ENCODE measurements at places on chromosomes 6 and 20. TPM values are rescaled to one million over a fixed set of nuclear protein-coding genes. Genes with fewer than 3 reads are reported as not detected.

DNA sequence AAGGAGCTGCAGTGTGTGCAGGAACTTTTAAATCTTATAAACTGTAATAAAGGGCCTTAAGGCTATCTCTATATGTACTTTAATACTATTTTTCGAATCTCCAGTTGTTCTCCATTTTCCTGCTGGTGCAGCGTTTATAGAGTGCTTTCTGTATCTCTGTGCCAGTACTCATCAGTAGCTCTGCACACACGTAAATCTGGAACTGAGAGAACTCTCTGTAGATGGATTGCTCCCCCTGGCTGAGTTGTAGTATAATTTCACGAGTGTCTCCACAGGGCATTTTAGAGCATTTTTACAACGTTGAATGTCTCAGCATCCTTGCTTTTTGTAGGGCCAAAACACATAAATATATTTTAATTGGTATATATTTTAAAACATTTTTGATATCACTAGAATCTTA is 256.5 kb downstream of the TRDN start:
- no peak for DNase-seq

GRCh38 chr6:110873981-110874879 is at the start of gene AMD1:
TSS of gene AMD1 (plus strand) at chr6:110874785. CDS start at chr6:110875106, 321 bp downstream.
- peak; percentile 98 for DNase-seq

DNA sequence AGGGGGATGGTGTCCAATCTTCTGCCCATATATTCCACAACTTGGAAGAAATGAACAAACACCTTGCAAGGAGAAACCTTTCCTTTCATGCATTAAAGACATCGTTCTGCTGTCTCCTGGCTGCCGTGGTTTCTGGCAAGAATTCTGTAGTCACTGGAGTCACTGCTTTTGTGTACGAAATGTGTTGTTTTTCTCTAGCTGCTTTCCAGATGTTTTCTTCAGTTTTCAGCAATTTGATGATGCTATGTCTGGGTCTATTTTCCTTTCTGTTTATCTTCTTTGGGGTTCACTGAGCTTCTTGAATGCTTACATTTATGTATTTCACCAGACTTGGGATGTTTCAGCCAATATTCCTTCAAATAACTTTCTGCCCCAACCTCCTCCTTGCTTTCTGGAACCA is 40.6 kb upstream of the SLCO4A1 start:
- no peak for DNase-seq

GRCh38 chr6:16249971-16250370 is 11.6 kb downstream of the GMPR start:
- no peak for DNase-seq

GRCh38 chr6:47091886-47092668 is 49.9 kb upstream of the ADGRF1 start:
- no peak for DNase-seq

DNA sequence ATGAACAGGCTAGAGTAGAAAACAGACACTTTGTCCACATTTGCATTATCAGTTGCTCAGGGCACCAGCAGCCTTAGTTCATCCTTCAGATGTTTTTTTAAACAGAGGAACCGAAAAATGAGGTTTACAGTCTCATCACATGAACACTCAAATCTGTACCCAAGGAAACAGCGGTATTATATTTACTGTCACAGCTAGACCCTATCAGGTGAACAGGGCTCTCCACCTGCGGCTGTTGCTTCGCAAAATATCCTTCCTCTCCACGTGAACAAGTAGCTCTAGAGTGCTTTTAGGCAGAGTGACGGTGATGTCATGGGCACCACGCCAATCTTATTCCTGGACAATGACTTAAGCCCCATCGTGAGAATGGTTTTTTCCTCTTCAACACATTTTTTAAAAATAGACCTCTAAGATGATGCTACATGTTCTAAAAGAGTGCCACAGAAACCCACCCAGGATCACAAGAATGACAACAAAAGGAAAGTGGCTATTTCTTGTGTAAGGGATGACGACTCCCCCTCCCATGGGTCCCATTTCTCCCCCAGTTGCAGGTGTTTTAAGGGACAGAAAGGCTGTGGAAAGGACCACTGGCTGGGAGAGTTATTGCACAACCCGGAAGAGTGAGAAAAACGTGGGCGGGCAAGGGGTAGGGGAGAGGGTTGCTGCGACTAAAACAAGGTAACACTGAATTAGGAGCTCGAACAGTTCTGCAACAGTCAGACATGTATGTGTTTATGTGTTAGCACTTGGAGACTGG is 77.7 kb downstream of the EFHC1 start:
- peak; percentile 61 for DNase-seq

DNA sequence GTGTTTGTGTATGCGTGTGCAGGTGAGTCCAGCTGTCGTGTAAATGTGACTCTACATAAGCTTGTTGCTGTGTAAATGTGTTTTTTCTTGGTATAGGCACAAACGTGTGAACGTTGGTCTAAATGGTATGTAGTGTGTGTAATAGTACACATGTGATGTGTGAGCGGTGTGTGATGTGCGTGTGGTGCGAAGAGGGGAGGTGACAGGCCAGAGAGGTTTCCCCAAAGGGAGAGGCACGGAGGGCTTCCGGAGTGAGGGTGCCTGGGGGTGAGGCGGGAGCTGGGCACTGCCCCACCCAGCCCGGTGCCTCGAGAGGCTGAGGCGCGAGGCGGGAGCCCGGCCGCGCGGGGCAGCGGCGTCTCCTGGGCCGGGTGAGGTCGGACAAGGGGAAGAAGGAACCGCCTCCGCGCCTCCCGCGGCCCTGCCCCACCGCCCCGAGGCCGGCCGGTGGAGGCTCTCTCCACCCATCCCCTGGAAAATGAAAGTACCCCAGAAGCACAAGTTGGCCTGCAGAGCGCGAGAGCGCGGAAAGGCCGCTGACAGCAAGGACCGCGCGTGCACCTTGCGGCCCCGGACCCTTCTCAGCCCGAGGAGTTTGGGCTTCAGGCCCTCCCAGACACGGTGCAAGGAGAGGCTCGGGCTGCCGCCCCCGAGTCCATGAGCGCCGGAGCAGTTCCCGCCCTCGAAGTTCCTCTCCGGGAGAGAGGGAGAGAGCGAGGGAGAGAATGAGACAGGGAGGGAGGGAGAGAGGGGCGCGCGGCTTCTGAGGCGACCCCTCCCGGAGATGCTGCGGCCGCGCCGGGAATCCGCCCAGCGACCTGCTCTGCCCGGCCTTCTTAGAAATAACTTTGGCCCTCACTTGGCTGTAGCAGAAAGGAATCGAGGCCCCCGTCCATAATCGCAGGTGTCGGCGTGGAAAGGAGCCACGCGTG is 43.2 kb upstream of the OSTM1 start:
- peak; percentile 54 for DNase-seq

- DNase-seq: no peak
Observed at GRCh38 chr6:54718541-54719023, 128.0 kb upstream of the FAM83B start.

GRCh38 chr20:9483131-9483530 is 31.3 kb upstream of the LAMP5 start:
- no peak for DNase-seq

The HLA-DQB1 gene
- 4.4 TPM for total RNA-seq

The FOXQ1 gene
- total RNA-seq: not detected

The PNPLA1 gene
- not detected for total RNA-seq

The HLA-DRB1 gene
- total RNA-seq: 34.3 TPM

The PDE10A gene
- 9.3 TPM for total RNA-seq

The BHLHE23 gene
- total RNA-seq: not detected

The HLA-DOB gene
- 0.32 TPM for total RNA-seq

Measured in left ventricle myocardium superior (tissue), 1 donor.